ENCODE measurements at places on chromosomes 6 and 20. TPM values are rescaled to one million over a fixed set of nuclear protein-coding genes. Genes with fewer than 3 reads are reported as not detected.
A peak's percentile ranks its signal among the peaks of the same experiment; 100 is the strongest.

Gene FAM209B
- 0.57 TPM for polyA plus RNA-seq

DNA sequence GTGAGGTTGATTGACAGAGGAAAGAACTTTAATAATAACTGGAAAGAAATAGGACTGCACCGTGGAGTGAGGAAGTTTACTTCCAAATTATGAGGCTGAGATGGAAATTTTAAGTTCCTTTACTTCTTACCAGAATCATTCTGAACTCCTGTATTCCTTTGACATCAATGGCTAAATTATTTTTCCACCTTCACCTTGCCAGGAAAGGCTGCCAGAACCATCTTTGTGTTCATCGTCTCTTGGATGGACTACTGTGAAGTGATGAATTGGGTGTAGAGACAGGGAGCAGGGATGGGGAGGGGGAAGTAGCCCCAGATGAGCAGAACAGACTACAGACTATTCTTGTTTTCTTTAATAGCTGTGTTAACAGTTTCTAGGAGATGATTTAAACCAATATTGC, 102.1 kb upstream of the CEP162 start:
- no peaks in the 10 kb centered on the region for H3K27me3 ChIP-seq
- no peak for DNase-seq
- no peak overlapping the region for H3K27ac ChIP-seq
- H3K36me3 ChIP-seq = no peaks in the 10 kb centered on the region
- no peaks in the 10 kb centered on the region for H3K4me1 ChIP-seq
- H3K4me3 ChIP-seq = no peak overlapping the region

GRCh38 chr6:34513646-34514045, 42.5 kb downstream of the SPDEF start:
- H3K4me1 ChIP-seq = no peaks in the 10 kb centered on the region
- DNase-seq = no peak
- peaks cover 7% of the 10 kb centered on the region for H3K36me3 ChIP-seq
- no peak overlapping the region for H3K4me3 ChIP-seq

GRCh38 chr20:2794202-2794748, 6.2 kb downstream of the CPXM1 start:
- H3K27me3 ChIP-seq = peaks cover 10% of the 10 kb centered on the region
- H3K4me3 ChIP-seq = no peak overlapping the region
- H3K4me1 ChIP-seq = peaks cover under 1% of the 10 kb centered on the region
- H3K36me3 ChIP-seq = no peaks in the 10 kb centered on the region

GRCh38 chr6:1315560-1316386, 3.9 kb downstream of the FOXQ1 start:
- peaks cover 3% of the 10 kb centered on the region for H3K36me3 ChIP-seq
- H3K4me1 ChIP-seq = peaks cover 24% of the 10 kb centered on the region
- no peak for DNase-seq
- no peak overlapping the region for H3K27ac ChIP-seq
- peak overlapping the region; percentile 46 for H3K4me3 ChIP-seq

Gene FAM120B
- polyA plus RNA-seq = 17.4 TPM

Gene TGM3
- not detected for polyA plus RNA-seq

DNA sequence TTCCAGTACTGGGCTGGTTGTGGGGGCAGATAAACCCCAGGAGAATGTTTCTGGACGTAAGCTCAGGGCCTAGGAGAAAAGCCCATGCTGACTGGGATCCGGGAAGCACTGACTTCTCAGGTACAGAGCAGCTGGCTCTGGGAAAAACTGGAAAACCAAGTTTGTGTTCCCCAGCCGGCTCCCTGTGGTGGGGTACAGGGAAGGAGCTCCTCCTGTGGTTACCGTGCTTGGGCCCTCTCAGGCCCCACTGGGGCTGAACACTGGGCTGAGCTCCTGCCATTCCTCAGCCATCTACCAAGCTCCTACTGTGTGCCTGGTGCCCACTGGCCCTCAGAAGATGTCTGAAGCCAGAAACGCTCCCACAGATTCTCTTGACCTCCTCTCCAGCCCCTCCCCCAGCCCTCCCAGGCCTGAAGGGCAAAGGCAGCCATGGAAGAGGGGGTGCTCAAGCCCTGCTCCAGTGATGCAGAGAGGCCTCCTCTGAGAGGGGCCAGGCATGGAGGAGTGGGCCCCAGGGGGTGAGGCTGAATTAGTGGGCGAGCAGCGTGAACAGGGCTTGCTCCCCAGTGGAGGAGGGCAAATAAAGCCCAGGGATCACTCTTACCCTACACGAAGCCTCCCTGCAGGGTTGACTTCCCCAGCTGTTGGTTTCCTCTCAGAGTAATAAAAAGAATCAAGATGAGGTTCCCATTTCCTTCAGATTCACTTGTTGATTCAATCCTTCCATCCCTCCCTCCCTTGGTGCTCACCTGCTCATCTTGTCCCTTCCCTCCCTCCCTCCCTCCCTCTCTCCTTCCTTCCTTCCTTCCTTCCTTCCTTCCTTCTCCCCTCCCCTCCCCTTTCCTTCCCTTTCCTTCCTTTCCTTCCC, 100.0 kb downstream of the VEGFA start:
- no peaks in the 10 kb centered on the region for H3K36me3 ChIP-seq
- no peak overlapping the region for H3K4me3 ChIP-seq
- DNase-seq = no peak

DNA sequence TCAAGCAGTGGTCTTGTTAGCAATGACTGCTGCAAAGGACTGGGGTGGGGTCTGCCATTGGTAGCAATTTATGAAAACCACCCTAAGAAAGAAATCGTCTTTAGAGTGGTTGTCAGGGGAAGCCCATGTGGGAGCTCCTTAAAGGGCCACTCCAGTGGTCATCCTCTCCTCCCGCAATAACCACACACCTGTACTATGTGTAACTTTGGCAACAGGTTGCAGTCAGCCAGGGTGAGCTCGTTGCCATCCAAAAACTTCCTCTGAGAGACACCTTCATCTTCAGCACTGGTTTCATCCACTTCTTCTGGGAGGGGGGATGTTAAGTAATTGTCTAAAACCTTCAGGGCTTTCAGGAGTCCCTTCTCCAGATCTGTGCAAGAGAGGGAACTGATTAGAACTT, 2.9 kb upstream of the DDAH2 start:
- DNase-seq = no peak
- H3K4me3 ChIP-seq = peak overlapping the region; percentile 15
- H3K36me3 ChIP-seq = peaks cover 9% of the 10 kb centered on the region
- peak overlapping the region; percentile 16 for H3K27ac ChIP-seq
- peaks cover 75% of the 10 kb centered on the region for H3K4me1 ChIP-seq

DNA sequence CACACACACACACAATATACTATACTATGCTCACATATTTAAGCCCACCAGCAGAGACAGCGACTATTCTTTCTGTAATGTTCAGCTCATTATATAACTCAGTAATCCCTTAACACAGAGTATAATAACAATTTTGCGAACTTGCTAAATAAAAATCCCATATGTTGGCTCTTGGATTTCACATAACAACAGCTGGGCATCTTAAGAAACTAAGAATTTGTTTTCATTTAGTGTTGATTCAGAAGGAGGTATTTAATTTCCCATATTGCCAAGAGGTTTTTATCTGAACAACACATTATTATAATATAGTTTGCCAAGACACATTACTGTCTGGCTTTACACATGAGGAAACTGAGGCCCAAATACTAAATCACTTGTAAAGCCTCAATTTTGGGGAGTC, 7.4 kb downstream of the ECT2L start:
- no peak for DNase-seq
- H3K4me1 ChIP-seq = no peaks in the 10 kb centered on the region
- no peaks in the 10 kb centered on the region for H3K36me3 ChIP-seq
- H3K27ac ChIP-seq = no peak overlapping the region
- peaks cover 5% of the 10 kb centered on the region for H3K27me3 ChIP-seq
- H3K4me3 ChIP-seq = no peak overlapping the region

Gene MICB
- polyA plus RNA-seq = 15.2 TPM

DNA sequence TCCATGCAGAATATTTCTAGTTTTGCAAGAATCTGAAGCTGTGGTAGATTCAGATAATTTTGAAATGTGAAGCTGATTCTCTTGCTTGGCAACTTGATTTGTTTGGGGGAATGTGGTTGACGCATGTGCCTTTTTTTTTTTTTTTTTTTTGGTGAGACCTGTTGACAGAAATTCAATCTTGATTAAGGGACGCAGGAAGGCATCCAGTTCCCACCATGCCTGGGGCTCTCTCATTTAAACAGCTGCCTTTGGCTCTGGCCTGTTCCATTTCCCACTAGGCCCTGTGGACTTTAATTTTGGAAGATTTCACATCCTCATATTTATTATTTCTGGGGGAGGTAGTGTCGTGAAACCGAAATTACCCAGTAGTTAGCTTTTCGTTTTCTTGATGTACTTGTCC, 8.6 kb downstream of the TPX2 start:
- peaks cover 3% of the 10 kb centered on the region for H3K27me3 ChIP-seq
- H3K4me1 ChIP-seq = peaks cover 8% of the 10 kb centered on the region
- no peak for DNase-seq
- H3K27ac ChIP-seq = no peak overlapping the region
- no peaks in the 10 kb centered on the region for H3K36me3 ChIP-seq

Gene EIF2S2
- 22.9 TPM for polyA plus RNA-seq

Gene MEI4
- not detected for polyA plus RNA-seq

GRCh38 chr20:15895560-15896084, 677.6 kb downstream of the KIF16B start:
- no peak overlapping the region for H3K27ac ChIP-seq
- H3K36me3 ChIP-seq = no peaks in the 10 kb centered on the region
- peaks cover 2% of the 10 kb centered on the region for H3K27me3 ChIP-seq
- H3K4me1 ChIP-seq = peaks cover 18% of the 10 kb centered on the region
- DNase-seq = peak; percentile 43

Gene NKX2-4
- not detected for polyA plus RNA-seq

- H3K36me3 ChIP-seq = peaks cover under 1% of the 10 kb centered on the region
- no peak overlapping the region for H3K27ac ChIP-seq
- no peaks in the 10 kb centered on the region for H3K4me1 ChIP-seq
- H3K27me3 ChIP-seq = no peaks in the 10 kb centered on the region
- H3K4me3 ChIP-seq = no peak overlapping the region
- no peak for DNase-seq
These were observed 138.1 kb downstream of the RFPL4B start for GRCh38 chr6:112485120-112485826.

DNA sequence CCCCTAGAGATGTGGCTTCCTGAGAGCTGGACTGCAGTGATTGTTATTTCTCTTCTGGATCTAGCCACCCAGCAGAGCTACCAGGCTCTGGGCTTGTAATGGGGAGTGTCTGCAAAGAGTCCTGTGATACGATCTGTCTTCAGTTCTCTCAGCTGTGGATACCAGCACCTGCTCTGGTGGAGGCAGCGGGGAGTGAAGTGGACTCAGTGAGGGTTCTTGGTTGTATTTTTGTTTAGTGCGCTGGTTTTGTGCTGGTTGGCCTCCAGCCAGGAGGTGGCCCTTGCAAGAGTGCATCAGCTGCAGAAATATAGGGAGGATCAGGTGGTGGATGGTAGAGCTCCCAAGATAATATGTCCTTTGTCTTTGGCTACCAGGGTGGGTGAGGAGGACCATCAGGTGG, 33.7 kb downstream of the PAX1 start:
- no peak overlapping the region for H3K4me3 ChIP-seq
- H3K36me3 ChIP-seq = no peaks in the 10 kb centered on the region
- H3K27me3 ChIP-seq = peaks cover 1% of the 10 kb centered on the region
- H3K4me1 ChIP-seq = no peaks in the 10 kb centered on the region

DNA sequence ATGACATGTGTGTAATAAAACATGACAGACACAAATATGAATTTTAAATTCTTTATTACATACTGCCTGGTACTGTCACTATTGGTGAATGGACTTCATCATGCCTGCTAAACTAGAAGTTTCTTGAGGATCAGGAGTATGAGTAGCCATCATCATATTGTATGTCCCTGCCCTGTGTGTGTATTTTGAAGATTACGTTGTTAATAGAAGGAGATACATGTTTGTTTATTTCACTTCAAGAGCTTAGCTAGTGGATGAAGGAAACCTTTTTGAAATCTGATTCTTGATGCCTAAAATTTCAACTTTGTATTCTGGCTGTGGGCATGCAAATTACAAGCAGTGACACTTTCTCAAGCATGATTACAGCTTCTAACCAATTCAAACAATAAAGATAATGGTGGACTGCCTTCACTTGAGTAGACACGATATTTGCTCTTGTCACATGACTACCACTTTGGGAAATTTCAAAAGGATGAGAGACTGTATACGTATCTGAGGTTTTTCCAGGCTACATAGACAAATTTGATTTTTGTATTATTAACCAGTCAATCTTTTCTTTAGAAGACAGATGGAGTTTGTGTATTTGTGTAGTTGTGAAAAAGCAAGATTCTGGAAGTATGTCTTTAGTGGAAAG, 3.5 kb downstream of the TBPL1 start:
- peaks cover 74% of the 10 kb centered on the region for H3K4me1 ChIP-seq
- H3K27me3 ChIP-seq = peaks cover 6% of the 10 kb centered on the region
- peak overlapping the region; percentile 25 for H3K4me3 ChIP-seq

GRCh38 chr6:37903351-37904340, 84.1 kb downstream of the ZFAND3 start:
- H3K4me3 ChIP-seq = no peak overlapping the region
- no peaks in the 10 kb centered on the region for H3K27me3 ChIP-seq
- no peaks in the 10 kb centered on the region for H3K36me3 ChIP-seq

DNA sequence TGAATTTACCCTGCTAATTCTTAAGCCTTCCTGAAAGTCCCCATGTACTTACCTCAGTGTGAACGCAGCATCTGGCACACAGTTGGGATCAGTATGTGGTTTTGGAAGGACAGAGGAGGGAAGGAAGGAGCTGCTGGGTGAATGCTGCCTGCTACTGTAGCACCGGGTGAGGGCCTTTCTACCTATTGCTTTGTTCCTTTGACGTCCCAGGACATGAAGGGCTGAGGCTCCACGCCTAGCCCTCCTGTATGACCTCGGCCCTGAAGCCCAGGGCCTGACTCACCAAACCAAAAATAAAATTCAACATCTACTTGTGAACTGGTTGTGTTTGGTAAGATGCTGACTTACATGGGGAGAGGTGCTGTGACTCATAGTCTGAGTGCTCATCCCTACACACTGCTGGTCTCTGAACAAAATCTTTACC, 51.1 kb downstream of the ARID1B start:
- peak overlapping the region; percentile 62 for H3K27ac ChIP-seq
- H3K4me1 ChIP-seq = peaks cover 93% of the 10 kb centered on the region
- no peak overlapping the region for H3K4me3 ChIP-seq
- H3K27me3 ChIP-seq = peaks cover 2% of the 10 kb centered on the region

Gene TSPO2
- polyA plus RNA-seq = not detected

Gene GPR63
- polyA plus RNA-seq = not detected

DNA sequence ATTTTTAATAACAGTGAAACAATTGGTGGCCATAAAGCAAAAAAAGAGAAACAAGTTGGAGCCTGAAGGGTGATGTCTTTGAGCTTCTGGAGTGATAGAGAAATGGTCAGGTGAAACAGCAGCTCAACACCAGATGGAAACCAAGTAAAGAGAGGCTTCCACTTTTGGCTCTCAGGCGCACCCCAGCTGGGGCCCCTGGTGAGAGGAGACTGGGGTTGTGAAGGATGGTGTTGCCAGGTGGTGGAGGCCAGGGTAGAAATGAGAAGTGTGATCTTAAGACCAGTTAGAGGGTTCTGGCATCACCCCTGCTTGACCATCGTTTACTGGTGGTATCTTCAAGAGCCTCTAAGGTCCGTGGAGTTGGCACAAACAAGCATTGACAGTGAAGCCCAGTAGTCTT, 126.0 kb upstream of the AKIRIN2 start:
- H3K27me3 ChIP-seq = peaks cover 7% of the 10 kb centered on the region
- no peak for DNase-seq
- no peak overlapping the region for H3K4me3 ChIP-seq
- H3K27ac ChIP-seq = no peak overlapping the region
- H3K4me1 ChIP-seq = peaks cover 7% of the 10 kb centered on the region

GRCh38 chr6:105458551-105458950, 55.7 kb upstream of the PREP start:
- H3K27ac ChIP-seq = no peak overlapping the region
- H3K36me3 ChIP-seq = no peaks in the 10 kb centered on the region
- peaks cover 11% of the 10 kb centered on the region for H3K27me3 ChIP-seq
- no peak for DNase-seq
- no peak overlapping the region for H3K4me3 ChIP-seq

- H3K4me1 ChIP-seq = peaks cover 2% of the 10 kb centered on the region
- no peak overlapping the region for H3K4me3 ChIP-seq
- H3K36me3 ChIP-seq = no peaks in the 10 kb centered on the region
- H3K27ac ChIP-seq = no peak overlapping the region
- H3K27me3 ChIP-seq = no peaks in the 10 kb centered on the region
These were observed 90.0 kb downstream of the CD2AP start for GRCh38 chr6:47567586-47567985.

Data from immature natural killer cell (primary cell).